ENCODE measurements at places on chromosomes 4 and X. TPM values are rescaled to one million over a fixed set of nuclear protein-coding genes. Genes with fewer than 3 reads are reported as not detected.
A peak's percentile ranks its signal among the peaks of the same experiment; 100 is the strongest.

DNA sequence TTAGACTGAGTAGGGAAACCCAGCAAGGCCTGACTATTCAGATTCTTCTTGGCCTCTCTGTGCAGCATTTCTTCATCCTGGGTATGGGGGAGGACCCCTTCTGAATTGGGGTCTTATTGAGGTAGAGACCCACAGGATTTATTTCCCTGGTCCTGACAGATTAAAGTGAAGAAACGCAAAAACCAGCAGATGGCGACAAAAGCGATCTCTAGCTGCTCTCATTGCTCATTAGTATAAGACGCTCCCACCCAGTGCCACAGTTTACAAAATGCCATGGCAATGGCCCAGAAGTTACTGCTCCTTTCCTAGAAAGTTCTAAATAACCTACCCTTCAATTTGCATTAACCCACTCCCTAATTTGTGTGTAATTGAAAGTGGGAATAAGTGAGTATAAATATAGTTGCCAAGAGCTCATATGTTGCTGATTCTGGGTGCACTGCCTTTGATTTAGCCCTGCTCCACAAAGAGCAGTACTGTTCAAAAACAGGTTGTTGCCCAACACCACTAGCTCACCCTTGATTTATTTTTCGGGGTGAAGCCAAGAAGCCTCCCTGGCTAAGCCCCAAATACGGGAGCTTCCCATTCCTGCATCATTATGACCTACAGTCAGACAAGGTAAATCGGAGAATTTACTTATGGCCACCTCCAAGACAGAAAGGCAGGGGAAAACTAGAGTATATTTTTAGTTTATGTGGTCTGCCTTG, 3.7 kb upstream of the BEX4 start:
- DNase-seq: peak; percentile 63

DNA sequence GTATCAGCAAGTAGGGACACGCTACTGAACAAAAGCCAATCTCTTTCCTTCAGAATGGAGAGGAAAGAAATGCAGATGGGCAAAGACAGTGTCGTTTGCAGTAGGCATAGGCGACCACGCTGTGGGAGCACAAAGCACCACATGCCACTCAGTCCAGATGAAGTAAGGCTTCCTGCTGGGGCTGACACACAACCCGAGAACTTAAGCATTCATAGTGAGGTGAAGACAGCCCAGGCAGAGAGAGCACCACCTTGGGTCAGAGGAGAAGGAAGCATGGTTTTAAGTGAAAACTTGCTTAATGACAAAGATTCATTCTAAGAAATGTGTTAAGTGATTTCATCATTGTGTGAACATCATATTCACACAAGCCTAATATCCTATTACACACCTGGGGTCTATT, 238.8 kb downstream of the MGST2 start:
- DNase-seq: no peak

- DNase-seq: peak; percentile 10
Measured at GRCh38 chr4:109701566-109702410, 1.5 kb downstream of the CASP6 start.

- DNase-seq: no peak
Measured at GRCh38 chr4:68062501-68062900, 67.2 kb downstream of the TMPRSS11F start.

The CACNA1F gene
- total RNA-seq: 1.1 TPM

The TBX22 gene
- total RNA-seq: 0.53 TPM

GRCh38 chr4:95728145-95728544, 111.7 kb upstream of the PDHA2 start:
- no peak for DNase-seq

- DNase-seq: no peak
Measured at GRCh38 chrX:2781698-2782097, 29.9 kb downstream of the XG start.

The PARM1 gene
- total RNA-seq: 1.6 TPM

DNA sequence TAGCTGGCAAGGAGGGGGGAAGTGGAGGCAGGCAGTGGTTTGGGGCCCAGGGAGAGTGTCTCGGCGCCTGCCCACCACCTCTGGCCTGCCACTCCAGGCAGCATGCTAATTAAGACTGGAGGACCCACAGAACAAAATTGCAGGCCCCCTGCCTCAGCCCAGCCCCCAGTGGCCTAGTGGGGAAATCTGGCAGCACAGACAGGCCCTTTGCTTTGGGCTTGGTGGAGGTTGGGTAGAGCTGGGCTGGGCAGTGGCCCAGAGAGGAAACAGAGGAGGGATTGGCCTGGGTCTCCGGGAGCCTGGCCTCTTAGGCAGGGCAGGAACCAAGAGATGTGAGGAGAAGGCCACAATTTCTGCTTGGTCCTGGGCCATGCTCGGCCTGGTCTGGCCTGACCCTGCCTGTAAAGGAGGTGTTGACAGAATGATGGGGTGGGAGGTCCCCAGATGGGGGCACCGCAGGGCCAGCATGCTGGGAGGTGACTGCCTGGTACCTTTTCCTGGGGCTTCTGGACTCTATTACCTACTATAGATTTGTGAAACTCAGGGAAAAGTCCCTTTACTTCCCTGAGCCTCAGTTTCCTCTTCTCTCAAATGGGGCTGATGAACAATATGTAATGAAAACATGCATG, 92.4 kb upstream of the PJA1 start:
- DNase-seq: no peak

DNA sequence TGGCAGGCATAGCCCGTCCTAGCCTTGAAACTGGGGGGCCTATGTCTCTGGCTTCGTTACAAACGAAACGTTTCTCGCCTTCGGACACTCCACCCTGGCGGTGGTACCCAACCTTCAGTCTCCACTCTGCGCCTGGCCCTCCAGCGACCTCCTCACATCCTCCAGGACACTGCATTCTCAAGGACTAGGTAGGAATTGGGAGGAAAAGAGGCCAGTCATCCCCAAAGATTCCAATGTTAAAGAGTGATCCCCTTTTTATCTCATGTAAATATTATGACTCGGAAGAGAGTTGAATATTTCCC, 2.1 kb upstream of the NKX6-1 start:
- peak; percentile 43 for DNase-seq

- no peak for DNase-seq
Measured at GRCh38 chr4:138301536-138301935, 59.4 kb upstream of the SLC7A11 start.

DNA sequence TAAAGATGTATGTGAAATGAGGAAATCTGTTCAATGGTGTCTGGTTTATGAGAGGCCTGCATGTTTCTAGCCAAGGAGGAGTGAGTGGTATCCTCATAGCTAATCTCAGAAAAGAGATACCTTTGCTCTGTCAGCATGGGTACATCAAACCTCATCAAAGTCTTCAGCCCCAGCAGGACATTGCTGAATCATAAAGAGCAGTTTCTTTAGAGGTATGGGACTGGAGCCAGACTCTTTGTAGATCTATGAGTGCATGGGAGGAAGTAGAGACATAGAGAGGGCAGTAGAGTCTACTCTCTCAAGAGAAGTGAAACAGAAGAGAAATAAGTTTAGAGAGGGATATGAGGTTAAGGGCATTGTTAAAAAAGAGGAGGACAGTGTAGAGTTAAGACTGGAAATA, 1950.9 kb downstream of the ARAP2 start:
- no peak for DNase-seq

GRCh38 chr4:24380957-24381665, 203.2 kb downstream of the DHX15 start:
- DNase-seq: no peak

DNA sequence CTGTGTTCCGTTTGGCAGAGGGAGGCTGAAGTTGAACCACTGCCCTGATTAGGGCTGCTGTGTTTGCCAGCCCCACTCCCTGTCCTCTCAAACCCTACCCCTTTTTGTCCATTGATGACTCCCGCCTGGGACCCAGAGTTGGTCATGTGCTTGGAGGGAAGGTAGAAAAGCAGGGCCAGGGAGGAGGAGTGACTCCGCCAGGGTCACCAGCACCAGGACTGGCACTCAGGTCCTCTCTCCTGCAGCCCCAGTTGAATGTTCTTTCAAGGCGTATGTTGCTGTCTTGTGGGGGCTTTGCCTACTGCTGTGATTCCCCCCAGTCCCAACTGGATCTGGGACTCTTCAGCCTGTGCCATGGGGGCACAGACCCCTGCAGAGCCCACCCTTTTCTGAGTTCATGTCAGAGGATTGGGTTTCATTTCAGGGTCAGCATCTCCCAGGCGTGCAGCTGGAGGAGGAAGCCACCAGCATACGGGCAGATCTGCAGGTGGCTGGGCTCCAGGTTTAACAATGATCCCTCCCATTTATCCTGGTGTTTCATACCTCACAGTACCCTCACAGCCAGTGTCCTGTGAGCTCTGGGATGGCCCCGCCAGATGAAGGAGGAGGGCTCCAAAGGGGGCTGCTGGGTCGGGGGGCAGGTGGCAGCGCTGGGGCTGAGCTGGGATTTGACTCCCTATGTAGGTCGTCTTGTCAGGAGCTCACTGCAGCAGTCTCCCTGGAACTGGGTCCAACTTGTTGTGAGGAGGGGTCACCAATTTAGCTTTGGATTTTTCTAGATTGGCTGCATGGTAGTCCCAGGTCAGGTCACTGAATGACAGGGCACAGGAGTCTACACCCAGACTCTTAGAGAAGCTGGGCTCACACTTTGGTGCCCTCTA, 55.7 kb downstream of the MSX1 start:
- DNase-seq: no peak

The TRPC5OS gene
- not detected for total RNA-seq

DNA sequence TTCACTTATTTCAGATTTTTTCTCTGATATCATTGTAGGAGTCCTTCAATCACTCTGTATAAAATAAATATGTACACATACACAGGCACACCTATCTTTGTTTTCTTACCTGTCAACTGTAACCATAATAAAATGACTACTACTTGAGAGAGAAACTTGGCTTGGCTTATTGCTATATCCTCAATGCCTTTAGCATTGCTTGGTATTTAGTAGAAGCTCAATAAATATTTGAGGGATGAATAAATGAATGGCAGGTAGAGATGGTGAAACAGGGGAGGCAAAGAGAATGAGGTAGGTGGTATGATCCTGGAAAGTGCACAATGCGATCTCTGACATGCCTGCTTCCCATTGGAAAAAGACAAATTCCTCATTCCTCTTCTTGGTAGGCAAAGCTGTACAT, 21.8 kb upstream of the CXCL6 start:
- DNase-seq: no peak

- DNase-seq: peak; percentile 76
Measured at GRCh38 chr4:112031712-112032328, 113.4 kb upstream of the FAM241A start.

DNA sequence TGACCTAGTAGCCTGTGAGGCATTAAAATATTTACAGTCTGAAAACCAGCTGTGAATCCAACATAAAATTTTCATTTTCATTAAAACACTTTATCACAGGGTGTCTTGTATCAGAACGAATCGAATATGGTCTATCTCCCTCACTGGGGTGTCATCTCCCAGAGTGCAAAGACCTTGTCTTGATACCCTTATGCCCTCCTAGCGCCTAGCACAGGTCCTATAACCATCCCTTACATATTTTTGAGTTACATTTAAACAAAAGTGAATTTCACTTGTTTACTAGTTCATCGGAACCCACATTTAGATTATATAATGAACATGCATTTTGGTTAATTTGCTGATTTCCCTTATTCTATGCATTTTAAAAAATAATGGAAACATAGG, 14.0 kb downstream of the DIPK2B start:
- no peak for DNase-seq

DNA sequence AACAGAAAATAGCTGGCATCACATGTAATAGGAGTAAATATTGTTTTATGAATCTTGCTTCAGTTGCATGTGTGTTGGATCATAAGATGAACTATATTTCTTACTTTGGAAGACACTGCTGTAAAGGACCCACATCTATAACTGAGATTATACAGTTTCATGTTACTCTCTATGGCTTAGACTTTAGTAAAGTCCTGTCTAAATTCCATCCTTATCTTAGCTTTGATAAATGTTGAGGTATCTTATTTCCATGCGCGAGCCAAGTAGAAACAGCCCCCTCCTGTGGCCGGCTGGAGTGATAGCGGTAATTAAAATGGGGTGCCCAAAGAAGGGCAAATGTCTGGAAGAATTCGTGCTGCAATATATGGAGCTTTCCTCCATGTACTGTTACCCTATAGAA, 43.0 kb downstream of the CCDC158 start:
- DNase-seq: peak; percentile 69

DNA sequence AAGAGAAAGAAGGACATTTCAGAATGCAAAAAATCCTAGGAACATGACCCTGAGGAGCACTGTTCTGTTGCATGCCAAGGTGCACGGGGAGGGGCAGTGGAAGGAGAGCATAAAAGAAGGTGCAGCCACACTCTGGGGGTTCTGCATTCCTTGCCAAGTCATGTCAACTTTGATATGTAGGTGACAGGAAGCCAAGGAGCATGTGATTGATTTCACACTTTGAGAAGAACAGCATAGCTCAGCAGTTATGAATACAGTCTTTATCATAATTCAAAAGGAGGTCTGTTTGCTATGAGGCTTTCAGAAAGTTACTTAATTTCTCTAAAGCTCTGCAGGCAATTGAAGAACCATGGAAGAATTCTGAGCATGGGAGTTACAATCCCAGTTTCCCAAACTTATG, 50.6 kb downstream of the SCFD2 start:
- DNase-seq: no peak

The ARHGEF38 gene
- total RNA-seq: 0.37 TPM

DNA sequence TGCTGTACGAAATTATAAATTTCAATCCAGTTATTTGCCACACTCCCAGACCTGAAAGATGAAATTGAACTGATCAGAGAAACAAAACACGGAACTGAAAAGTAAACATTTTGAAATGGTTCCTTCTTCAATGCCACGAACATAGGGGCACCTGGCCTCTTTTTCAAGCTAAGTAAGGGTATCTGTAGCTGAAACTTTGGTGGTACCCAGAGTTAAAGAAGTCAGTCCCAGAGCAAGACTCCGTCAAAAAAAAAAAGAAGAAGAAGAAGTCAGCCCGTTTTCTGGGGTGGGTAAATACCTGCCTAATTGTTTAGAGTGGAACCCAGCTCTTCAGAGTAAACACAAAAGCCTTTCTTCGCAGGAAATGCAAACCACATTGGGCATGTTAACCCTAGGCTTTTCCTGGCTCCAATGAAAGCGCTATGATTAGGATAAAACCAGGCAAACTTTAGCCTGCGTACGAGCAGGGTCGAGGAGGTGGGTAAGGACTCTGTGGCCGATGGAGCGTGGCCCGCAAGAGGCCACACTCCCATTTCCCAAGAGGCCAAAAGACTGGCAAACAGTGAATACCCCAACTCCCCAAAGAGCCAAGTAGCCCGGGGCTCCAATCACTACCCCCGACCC, 1.3 kb downstream of the ANTXR2 start:
- peak; percentile 67 for DNase-seq

- DNase-seq: no peak
Measured at GRCh38 chr4:152068866-152069265, 308.1 kb upstream of the GATB start.

The CNGA2 gene
- not detected for total RNA-seq

The RNF175 gene
- 34.6 TPM for total RNA-seq

GRCh38 chrX:38315186-38315585, 12.1 kb downstream of the RPGR start:
- DNase-seq: no peak

GRCh38 chr4:8334786-8335460, 65.4 kb downstream of the HTRA3 start:
- no peak for DNase-seq

The FABP2 gene
- not detected for total RNA-seq

GRCh38 chrX:96985046-96985445, 101.3 kb downstream of the RPA4 start:
- DNase-seq: no peak

The TMEM150C gene
- 3.8 TPM for total RNA-seq

- DNase-seq: no peak
Measured at GRCh38 chr4:147954850-147955249, 223.0 kb downstream of the ARHGAP10 start.

- no peak for DNase-seq
Measured at GRCh38 chrX:109992203-109992602, 10.7 kb upstream of the TMEM164 start.

GRCh38 chrX:137101273-137101990, 67.6 kb upstream of the GPR101 start:
- DNase-seq: no peak

The PDZD4 gene
- 5.2 TPM for total RNA-seq
